Bone marrow (tissue), 2 donors: ENCODE measurements at places on chromosomes 7 and 10.

- DNase-seq = no peak
Observed at GRCh38 chr10:93299195-93299594, 182.9 kb downstream of the MYOF start.

GRCh38 chr10:27713941-27714340 lies 31.7 kb downstream of the MKX start:
- no peak for DNase-seq

DNA sequence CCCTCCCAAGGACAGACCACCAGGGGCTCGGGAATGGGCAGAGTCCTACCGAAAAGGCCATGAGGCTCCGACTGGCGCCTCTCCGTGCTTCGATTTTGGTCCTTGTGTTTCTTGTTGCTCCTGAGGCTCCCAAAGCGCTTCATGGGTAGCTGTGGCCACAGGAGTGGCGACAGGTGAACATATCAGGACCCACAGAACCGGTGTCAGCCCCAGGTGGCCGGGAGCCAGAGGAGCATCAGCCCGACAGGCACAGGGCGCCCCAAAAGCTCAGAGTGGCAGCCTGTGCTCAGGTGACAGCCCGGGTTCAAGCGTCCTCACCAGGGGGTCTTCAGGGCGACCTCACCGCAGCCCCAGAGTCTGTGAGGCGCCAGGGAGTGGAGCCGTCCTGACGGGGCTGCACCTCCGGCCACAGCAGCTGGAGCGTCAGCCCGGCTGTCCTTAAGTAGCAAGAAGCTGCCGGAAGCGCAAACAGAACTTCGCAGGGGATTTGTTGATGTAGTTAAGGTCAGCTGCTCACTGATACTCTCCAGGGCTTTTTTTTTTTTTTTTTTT lies 141.0 kb downstream of the PRKAG2 start:
- DNase-seq = no peak

- no peak for DNase-seq
Observed at GRCh38 chr7:988426-988911, 5.5 kb downstream of the CYP2W1 start.
